ENCODE measurements at places on chromosomes 3 and 15. TPM values are rescaled to one million over a fixed set of nuclear protein-coding genes. Genes with fewer than 3 reads are reported as not detected.

DNA sequence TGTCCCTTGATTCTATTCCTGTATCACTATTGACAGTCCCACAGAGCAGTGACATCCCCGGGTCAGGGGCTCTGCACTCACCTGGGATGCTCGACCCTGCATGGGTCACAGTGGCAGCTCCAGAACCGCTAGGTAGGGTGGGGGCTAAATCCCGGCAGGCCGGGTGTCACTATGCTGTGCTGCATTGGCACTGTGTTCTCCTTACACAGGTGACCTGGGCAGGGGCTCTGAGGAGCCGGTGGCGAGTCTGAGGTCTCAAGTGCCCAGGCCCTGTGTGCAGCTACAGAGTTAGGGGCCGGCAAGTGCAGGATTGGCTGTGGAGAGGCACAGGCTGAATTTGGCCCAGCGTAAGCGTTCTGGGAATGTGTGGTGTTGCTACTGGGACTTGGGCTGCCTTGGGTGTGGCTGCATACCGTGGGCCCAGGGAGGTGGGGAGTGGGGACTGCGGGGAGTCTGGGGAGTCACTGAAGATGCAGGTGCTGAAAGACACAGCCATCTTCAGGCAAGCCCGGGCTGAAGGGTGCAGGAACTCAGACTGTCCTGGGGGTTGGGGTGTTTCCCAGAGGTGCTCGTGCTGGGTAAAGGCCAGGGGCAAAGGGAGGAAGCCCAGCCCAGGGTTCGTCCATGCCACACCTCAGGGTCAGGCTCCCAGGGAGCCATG, 102.6 kb upstream of the PRR20G start:
- no peaks in the 10 kb centered on the region for H3K27me3 ChIP-seq
- H3K36me3 ChIP-seq = no peaks in the 10 kb centered on the region
- H3K27ac ChIP-seq = no peak overlapping the region
- no peak overlapping the region for H3K4me3 ChIP-seq
- no peak for DNase-seq
- H3K4me1 ChIP-seq = peaks cover 5% of the 10 kb centered on the region

DNA sequence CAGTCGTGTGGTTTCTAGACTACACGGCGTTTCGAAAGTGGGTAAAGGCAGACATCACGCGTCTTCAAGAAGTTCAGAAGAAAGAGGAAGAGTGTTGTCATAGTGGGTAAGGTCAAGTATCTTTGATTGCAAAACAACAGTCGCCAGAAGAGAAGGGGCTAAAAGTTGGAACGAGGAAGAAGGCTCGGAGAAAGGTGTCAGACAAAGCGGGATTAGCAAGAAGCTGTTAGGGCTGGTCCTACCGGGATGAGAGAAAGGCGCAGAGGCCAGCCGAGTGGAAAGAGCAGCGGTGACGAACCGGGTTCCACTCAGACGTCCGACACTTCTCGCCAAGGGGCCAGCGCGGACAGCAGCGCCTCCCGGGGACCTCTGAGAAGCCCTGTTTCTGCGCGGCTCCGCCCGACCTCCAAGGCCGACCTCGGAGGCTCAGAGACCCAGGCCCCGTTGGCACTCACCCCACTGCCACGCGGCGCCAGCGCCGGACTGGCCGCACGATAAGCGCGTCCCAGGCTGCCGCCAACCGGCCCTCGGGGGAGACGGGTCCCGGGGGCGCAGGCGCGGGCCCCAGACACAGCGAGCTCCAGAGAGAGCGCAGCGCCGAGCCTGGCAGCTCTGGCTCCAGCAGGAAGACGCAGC, 436 bp downstream of the ADPGK start:
- peaks cover 12% of the 10 kb centered on the region for H3K4me1 ChIP-seq
- DNase-seq = peak; percentile 80
- H3K4me3 ChIP-seq = peak overlapping the region; percentile 99
- H3K27me3 ChIP-seq = no peaks in the 10 kb centered on the region

- no peak overlapping the region for H3K4me3 ChIP-seq
- no peaks in the 10 kb centered on the region for H3K36me3 ChIP-seq
- H3K27me3 ChIP-seq = no peaks in the 10 kb centered on the region
- no peaks in the 10 kb centered on the region for H3K4me1 ChIP-seq
- H3K27ac ChIP-seq = no peak overlapping the region
These were observed 82.4 kb downstream of the OXSM start for GRCh38 chr3:25872200-25872877.

GRCh38 chr3:56845505-56845904, 43.8 kb upstream of the ARHGEF3 start:
- no peak overlapping the region for H3K4me3 ChIP-seq
- H3K27ac ChIP-seq = no peak overlapping the region
- peaks cover 9% of the 10 kb centered on the region for H3K4me1 ChIP-seq
- no peak for DNase-seq

DNA sequence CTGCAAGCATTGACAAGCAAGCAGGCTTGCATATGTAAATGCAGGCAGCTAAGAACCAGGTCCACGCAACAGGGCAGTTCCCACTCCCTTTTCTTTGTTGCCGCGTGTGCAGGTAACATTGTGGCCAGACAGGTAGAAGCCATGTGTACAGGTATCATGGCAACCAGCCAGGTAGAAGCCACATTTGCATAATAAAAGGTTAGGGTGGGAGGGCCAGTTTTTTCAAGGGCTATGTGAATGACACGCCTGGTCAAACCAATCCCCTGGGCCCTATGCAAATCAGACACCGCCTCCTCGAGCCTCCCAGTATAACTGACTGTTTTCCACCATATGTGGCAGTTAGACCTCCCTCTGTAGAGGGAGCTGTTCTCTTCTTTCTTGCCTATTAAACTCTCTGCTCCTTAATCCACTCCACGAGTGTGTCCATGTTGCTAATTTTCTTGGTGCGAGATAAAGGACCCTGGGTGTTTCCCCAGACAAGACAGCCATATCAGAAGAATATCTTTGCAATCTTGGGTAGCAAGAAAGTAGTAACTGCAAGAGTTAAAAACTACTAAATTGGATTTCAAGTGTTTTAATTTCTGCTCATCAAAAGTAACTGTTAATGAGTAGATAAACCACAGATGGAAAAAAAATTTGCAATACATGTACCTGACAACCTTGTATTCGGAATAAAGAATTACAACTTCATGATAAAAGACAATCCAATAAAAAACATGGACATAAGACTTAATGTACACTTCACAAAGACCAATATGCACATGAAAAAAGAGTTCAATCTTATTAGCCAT, 21.8 kb downstream of the PCOLCE2 start:
- DNase-seq = peak; percentile 95
- H3K4me3 ChIP-seq = peak overlapping the region; percentile 33
- no peak overlapping the region for H3K27ac ChIP-seq
- peaks cover 3% of the 10 kb centered on the region for H3K36me3 ChIP-seq
- no peaks in the 10 kb centered on the region for H3K27me3 ChIP-seq

GRCh38 chr15:42134617-42135245, 21.7 kb downstream of the PLA2G4F start:
- H3K36me3 ChIP-seq = no peaks in the 10 kb centered on the region
- no peak overlapping the region for H3K27ac ChIP-seq
- no peak for DNase-seq
- no peak overlapping the region for H3K4me3 ChIP-seq
- no peaks in the 10 kb centered on the region for H3K27me3 ChIP-seq
- no peaks in the 10 kb centered on the region for H3K4me1 ChIP-seq

- H3K27ac ChIP-seq = no peak overlapping the region
- H3K27me3 ChIP-seq = no peaks in the 10 kb centered on the region
- no peak overlapping the region for H3K4me3 ChIP-seq
- no peak for DNase-seq
- H3K4me1 ChIP-seq = no peaks in the 10 kb centered on the region
- H3K36me3 ChIP-seq = no peaks in the 10 kb centered on the region
These were observed 345.8 kb upstream of the ROBO2 start for GRCh38 chr3:76694063-76694462.

- H3K4me3 ChIP-seq = no peak overlapping the region
- DNase-seq = no peak
- H3K4me1 ChIP-seq = no peaks in the 10 kb centered on the region
- no peak overlapping the region for H3K27ac ChIP-seq
- no peaks in the 10 kb centered on the region for H3K36me3 ChIP-seq
These were observed 203.2 kb upstream of the ICE2 start for GRCh38 chr15:60682115-60682514.

GRCh38 chr3:187210545-187211327, 13.4 kb downstream of the RTP1 start:
- peak overlapping the region; percentile 5 for H3K4me3 ChIP-seq
- no peak overlapping the region for H3K27ac ChIP-seq
- peaks cover 9% of the 10 kb centered on the region for H3K4me1 ChIP-seq
- no peaks in the 10 kb centered on the region for H3K36me3 ChIP-seq

GRCh38 chr3:169668957-169669741, 5.6 kb upstream of the MECOM start:
- peaks cover 4% of the 10 kb centered on the region for H3K4me1 ChIP-seq
- no peak overlapping the region for H3K27ac ChIP-seq
- H3K36me3 ChIP-seq = no peaks in the 10 kb centered on the region
- H3K4me3 ChIP-seq = peak overlapping the region; percentile 77

GRCh38 chr3:185823078-185824044, 1.5 kb downstream of the IGF2BP2 start:
- DNase-seq = peak; percentile 79
- peaks cover 3% of the 10 kb centered on the region for H3K4me1 ChIP-seq
- H3K4me3 ChIP-seq = peak overlapping the region; percentile 93
- peaks cover 18% of the 10 kb centered on the region for H3K36me3 ChIP-seq
- no peaks in the 10 kb centered on the region for H3K27me3 ChIP-seq
- peak overlapping the region; percentile 95 for H3K27ac ChIP-seq

Gene SLC9C1
- total RNA-seq = 0.50 TPM

Gene CCNB2
- total RNA-seq = 76.6 TPM

Gene CMTM8
- total RNA-seq = 7.0 TPM

Gene PTH1R
- total RNA-seq = 0.69 TPM

Gene TLR9
- not detected for total RNA-seq

Gene MYL3
- 2.8 TPM for total RNA-seq

Gene FETUB
- total RNA-seq = not detected
